Uterine smooth muscle cell (primary cell): ENCODE measurements at places on chromosomes 12 and 14. TPM values are rescaled to one million over a fixed set of nuclear protein-coding genes. Genes with fewer than 3 reads are reported as not detected.

Gene FAM181A
- not detected in 2 replicates for total RNA-seq

Gene HVCN1
- 4.9 and 7.9 TPM in 2 replicates for total RNA-seq

Gene STK38L
- 12.6 and 31.0 TPM in 2 replicates for total RNA-seq

Gene MARCHF9
- 3.0 and 3.9 TPM in 2 replicates for total RNA-seq

Gene TAMALIN
- 11.2 and 13.0 TPM in 2 replicates for total RNA-seq

Gene E2F7
- total RNA-seq: 26.4 and 32.6 TPM in 2 replicates

Gene POTEG
- not detected in 2 replicates for total RNA-seq

Gene SLC6A12
- not detected in 2 replicates for total RNA-seq

Gene POTEM
- not detected in 2 replicates for total RNA-seq

Gene CLEC6A
- not detected in 2 replicates for total RNA-seq

Gene LDHB
- total RNA-seq: 943 and 1,120 TPM in 2 replicates

Gene STON2
- 0.87 and 2.7 TPM in 2 replicates for total RNA-seq

Gene SPIC
- total RNA-seq: not detected in 2 replicates

Gene NRIP2
- total RNA-seq: under 0.01 and 0.22 TPM in 2 replicates

Gene CACNA2D4
- total RNA-seq: 0.33 and 0.87 TPM in 2 replicates

Gene DENND5B
- 7.9 and 8.5 TPM in 2 replicates for total RNA-seq

Gene SOAT2
- 0.33 TPM in 1 of 2 replicates, not detected in the other for total RNA-seq

Gene SLC4A8
- total RNA-seq: 2.6 and 7.2 TPM in 2 replicates

Gene GSC
- total RNA-seq: 0.22 TPM in 1 of 2 replicates, not detected in the other

Gene NABP2
- total RNA-seq: 19.0 and 34.4 TPM in 2 replicates

Gene NPC2
- total RNA-seq: 283 and 312 TPM in 2 replicates

Gene OR6C2
- not detected in 2 replicates for total RNA-seq

Gene TMBIM4
- 94.6 and 115 TPM in 2 replicates for total RNA-seq

Gene CCNB1IP1
- total RNA-seq: 51.2 and 60.2 TPM in 2 replicates

Gene KRT74
- total RNA-seq: not detected in 2 replicates

Gene HNF1A
- not detected in 2 replicates for total RNA-seq
